ENCODE measurements at places on chromosomes 12 and 14.

DNA sequence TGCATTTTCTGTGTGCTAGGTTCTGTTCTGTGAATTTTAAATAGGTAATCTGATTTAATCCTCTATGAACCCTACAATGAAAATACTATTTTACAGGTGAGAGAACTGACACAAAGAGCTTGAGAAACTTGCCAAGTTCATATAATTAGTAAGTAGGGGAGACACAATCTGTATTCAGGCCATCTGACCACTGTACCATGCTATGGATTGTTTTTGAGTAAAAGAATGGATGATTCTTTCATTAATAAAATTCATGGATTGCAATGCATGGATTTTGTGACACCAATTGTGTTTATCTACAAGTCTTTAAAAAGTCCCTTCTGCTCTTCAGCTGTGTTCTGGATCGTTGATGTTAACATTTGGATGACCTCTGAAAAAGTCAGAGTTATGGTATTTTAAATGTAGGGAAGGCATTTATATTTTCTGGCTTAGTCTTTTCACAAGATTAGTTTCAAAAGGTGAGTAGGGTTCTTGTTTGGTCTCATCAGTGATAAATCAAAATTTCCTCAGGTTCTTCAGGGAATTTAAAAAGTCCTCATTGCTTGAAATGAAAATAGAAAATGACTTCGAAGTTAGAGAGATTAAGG is 15.4 kb upstream of the DYRK2 start:
- no peak for DNase-seq

- peak; percentile 14 for DNase-seq
These were observed 1.3 kb upstream of the TAS2R14 start for GRCh38 chr12:10940389-10940788.

GRCh38 chr14:34883954-34884353 is 8.8 kb upstream of the BAZ1A start:
- DNase-seq, result no peak

DNA sequence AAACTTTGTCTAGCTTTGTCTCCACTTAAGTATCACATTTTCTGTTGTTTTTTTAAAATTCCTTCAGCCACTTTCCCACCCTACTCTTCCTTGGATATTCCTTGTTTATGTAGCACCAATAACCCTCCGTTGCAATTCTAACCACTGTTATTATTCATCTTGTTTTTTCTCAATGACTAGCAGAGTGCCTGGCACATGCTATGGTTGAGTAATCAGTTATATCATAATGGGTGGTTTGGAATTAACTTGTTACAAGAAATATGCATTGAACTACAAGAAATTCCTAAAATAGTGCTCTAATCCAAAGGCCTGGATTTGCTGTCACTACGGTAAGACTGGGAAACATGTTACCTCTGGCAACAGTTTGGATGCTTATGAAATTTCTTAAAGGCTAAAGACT is 756.6 kb downstream of the NOVA1 start:
- peak; percentile 4 for DNase-seq

- no peak for DNase-seq
These were observed 47.2 kb downstream of the NPAS3 start for GRCh38 chr14:32985866-32986265.

- no peak for DNase-seq
These were observed 606 bp downstream of the NXPH4 start for GRCh38 chr12:57216921-57217879.

GRCh38 chr14:104872469-104873341 is 7.6 kb downstream of the CEP170B start:
- DNase-seq, result no peak

- DNase-seq, result no peak
These were observed 404.3 kb downstream of the NPAS3 start for GRCh38 chr14:33343016-33343415.

GRCh38 chr14:101734246-101734847 is 27.2 kb upstream of the PPP2R5C start:
- DNase-seq, result no peak

DNA sequence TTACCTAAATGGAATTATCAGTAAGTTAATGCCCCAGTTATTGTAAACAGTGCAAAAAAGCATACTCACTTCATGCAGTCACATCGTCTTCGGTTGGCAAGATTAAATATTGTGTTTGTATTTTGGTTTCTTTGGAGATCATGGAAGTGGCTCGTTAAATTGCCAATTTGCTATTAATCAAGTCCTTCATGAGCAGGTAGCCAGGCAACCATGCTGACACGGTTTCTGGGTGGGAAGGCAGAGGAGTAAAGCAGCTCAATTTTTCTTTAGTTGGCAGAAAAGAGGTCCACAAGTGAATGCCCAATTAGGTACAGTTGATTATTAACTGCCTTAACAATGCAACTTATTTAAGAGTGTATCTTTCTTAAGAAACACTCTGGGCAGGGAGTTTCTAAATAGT is 43.9 kb downstream of the PPP4R3A start:
- no peak for DNase-seq

- DNase-seq, result no peak
These were observed 765.2 kb upstream of the SEL1L start for GRCh38 chr14:82298811-82299210.

GRCh38 chr12:129659961-129660622 is 243.7 kb downstream of the TMEM132D start:
- peak; percentile 94 for DNase-seq

DNA sequence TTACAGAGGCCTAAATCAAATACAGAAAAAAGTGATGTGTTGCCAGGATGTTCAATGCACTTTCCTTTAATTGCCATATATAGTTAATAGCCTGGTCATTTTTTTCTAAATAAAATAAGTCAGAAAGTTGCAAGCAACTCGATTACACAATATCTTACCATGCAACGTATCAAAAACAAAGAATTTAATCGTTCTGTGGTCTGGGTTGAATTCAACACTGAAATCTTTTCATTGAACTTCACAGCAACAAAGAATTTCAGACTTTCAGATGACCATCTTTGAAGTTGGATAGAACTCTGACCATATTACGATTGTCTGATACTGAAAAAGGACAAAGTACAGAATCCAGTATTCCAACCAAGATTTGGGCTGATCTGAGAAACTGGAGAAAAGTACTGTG is 231.9 kb downstream of the SLC25A21 start:
- DNase-seq, result no peak

GRCh38 chr12:106358396-106359241 is 1.1 kb downstream of the POLR3B start:
- no peak for DNase-seq

DNA sequence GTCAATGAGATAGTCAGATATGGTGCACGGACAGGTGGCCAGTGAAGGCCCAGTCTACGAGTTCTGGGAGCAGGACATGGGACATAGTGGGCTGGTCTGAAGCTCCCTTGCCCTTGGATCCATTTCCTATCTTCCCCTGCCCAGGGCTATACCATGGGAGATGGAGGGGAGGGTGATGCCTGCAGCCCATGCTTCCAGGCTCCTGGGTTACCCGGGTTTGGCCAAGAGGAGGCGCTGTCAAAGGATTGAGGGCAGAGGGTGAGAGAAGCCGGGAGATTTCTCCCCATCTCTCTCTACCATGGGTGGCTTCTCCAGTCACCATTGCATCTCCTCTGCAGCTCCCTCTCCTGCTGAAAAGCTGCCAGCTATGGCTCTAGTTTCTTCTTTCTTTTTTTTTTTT is 52.8 kb upstream of the LHX5 start:
- no peak for DNase-seq

DNA sequence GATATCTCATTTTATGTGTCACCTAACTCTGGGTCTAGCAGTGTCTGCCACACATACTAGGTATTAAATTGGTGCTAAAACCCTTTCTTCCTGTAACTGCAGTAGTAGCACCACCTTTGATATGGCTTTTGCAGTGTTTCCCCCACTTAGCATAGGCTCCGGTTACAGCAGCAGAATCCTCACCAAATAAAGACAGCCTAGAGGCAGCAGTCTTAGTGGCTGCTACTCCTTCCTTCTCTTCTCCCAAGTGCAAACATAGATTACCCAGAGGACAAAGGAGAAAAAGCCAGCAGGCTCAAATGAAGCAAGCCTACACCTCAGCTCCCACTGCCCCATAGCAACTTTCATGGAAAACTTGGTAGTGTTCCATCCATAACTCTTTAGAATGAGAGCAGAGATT is 30.1 kb upstream of the ABCC9 start:
- no peak for DNase-seq

DNA sequence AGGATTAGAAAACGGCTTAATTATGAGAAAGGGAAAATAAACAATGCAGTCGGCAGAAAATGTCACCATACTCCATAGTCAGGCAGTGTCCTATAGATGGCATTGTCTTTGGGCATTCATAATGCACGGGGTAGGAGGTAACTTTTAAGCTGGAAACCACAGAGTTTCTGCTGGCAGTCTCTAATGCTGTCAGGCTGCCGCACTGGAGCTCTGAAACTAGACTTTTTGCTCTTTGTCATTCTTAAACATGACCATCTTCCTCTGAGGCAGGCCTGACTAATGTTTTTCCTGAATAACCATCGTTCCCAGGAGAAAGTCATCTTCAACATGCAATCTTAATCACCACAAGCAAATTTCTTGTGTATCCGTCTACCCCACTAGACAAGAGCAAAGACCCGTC is 108.8 kb downstream of the ETNK1 start:
- no peak for DNase-seq

DNA sequence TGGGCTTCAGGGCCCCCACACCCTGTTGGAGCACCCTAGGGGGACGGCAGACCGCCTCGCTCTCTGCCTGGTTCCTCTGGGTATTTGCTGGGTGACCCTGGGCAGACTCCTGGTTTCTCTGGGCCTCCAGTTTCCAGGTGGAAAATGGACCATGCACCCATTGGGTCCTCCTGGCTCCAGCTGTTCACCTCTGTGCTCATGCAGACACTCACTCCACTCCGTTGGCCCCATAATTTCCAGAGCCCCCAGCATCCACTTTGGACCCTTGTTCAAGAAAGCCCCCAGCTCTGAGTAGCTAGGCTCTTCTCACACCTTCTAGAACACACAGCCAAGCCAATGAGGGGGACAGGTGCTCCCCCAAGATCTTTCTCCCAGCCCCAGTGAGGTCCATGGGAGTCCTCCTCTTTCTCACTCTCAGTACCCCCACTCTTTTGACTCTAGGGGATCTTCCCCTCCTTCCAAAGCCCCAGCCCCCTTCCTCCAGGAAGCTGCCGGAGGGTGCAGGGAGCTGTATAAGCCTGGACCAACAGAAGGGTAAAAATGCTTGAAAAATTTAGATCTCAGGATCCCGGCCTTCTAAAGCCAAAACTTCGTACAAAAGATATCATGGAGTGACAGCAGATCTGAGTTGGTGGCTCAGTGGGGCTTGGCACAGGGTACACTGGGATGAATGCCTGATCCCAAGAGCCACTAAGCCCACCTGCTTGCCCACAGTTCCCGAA is 174.8 kb upstream of the RTL1 start:
- DNase-seq, result no peak

GRCh38 chr14:100899884-100900771 is 3.4 kb downstream of the RTL1 start:
- no peak for DNase-seq

DNA sequence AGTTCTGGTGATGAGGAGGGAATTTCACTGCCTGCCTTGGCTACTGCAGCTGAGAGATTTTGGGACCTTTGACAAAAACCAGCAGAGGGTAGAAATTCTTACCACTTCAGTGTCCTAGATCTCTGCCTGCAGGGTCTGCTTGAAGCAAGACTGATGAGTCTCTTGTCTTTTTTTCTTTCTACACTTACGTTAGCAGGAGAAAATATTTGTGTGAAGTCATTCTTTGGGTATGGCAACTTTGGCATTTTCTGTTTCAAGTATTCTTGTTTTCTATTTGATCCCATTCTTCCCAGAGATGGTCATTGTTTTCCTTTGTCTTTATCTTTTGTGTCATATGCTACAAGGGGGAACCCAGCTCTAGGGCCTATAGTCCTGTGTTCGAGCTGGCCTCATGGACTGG is 65.6 kb upstream of the FERMT2 start:
- no peak for DNase-seq

DNA sequence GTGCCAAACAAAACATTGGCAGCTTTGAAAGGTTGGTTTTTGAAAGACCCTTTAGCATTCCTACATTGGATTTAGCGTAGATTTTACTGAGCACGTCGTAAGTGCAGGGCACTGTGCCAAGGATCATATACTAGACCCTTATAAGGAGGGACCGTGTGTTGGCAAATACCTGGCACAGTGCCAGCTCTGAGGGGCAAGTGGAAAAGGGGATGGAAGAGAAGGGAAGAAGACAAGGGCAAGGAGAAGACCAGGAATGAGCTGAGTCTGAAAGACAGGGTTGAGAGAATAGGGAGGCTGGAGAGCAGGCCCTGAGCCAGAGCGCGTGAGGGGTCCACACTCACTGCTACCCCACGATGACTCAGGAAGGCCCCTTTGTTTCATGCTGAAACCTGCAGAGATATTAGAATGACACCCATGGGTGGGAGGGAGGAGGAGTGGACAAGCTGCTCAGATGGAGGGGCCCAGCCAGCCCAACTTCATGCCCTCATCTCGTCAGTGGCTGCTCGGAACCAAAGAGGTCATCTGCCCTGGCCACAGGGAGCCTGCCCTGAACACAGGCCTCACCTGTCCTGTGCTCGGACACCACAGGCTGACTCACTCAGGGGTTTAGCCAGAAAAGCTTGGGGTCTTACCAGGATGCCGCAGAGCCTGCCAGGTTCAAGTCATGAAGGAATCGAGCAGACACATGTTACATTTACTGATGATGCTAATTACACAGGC is 25.0 kb downstream of the RAB35 start:
- DNase-seq, result no peak

DNA sequence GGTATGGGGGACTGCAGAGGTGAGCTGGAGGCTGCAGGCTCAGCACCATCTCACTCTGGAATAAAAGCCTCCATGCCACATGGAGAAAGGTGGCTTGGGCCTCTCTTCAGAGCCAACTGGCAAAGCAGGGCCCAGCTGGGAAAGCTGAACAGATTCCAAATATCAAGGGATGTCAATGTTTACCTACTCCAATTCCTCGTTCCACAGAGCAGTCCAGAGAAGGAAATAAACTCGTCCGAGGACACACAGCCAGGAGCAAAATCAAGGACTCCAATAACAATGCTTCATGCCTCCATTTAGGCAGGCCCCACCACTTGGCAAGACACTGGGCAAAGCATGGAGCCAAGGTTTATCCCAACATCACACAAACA is 36.3 kb upstream of the PNMA1 start:
- DNase-seq, result no peak

DNA sequence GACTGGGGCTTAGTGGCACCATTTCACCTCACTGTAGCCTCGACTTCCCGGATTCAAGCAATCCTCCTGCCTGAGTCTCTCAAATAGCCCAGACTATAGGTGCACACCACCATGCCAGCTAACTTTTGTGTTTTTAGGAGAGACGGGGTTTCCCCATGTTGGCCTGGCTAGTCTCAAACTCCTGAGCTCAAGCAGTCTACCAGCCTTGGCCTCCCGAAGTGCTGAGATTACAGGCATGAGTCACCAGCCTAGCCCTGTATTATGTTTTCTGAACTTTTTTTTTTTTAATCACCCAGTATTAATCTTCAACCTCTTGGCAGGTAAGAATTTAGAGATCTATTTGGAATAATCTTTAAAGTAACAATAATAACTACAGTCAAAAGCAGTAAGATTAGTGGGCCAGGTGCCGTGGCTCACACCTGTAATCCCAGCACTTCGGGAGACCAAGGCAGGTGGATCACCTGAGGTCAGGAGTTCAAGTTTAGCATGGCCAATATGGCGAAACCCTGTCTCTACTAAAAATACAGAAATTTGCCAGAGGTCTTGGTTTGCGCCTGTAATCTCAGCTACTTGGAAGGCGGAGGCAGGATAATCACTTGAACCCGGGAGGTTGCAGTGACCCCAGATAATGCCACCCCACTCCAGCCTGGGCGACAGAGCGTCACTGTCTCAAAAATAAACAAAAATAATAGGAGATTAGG is 8.6 kb downstream of the NANOG start:
- no peak for DNase-seq

- DNase-seq, result no peak
These were observed 911.7 kb upstream of the TMEM132C start for GRCh38 chr12:127355061-127355841.
